AG09309 (cell line): ENCODE measurements at places on chromosomes 2 and 18.

- DNase-seq = no peak
Observed at GRCh38 chr2:129255610-129256313, 723.7 kb upstream of the RAB6C start.

DNA sequence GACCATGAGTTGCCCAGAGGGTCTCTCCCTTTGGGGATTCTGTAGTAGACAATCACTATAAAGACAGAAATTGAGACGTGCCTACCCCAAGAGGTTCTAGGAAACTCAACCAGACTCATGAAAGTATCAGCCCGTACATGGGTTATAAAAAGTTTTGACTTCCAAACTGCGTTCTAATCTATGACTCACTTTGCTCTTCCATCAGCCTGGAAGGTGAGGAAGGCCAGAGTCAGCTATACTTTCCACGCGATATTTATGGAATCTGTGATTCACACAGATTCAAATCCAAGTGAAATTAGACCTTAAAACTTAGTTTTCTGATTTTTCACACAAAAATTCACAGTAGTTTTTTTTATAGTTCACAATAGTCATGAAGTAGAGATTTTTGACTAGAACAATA lies 7.7 kb upstream of the LYPD1 start:
- no peak for DNase-seq

DNA sequence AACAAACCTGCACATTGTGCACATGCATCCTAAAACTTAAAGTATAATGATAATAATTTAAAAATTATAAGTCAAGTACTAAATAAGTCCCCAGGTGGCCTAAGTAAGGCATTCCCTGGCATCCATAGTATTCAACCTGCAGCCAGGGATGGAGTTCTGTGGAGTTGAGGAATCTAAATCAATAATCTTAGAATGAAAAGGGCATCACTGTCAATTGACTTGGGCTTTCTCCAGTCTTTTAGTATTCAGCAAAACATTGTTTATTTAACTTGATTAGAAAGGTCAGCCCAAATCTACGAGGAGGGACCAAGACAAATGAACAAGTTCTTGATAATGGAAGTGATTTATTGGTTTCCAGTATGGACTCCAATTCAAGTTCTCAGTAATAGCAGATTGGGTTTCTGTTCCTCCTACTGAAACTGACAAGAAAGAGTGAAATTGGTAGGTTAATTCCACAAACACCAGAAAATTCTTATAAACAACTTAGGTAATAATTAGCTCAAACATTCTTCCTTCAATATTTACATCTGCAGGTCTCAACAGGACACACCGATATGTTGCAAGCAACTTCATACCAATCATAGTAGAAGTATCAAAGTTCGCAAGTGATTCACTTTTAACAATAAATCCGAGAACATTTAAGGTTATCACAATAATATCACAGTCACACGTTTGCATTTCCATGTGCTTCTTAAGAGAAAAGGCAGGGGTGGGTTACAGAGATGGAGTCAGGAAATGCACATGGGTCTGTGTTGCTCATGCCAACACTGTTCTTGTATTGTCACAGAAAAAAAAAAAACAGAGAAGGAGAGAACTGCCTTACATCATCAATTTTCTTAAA lies 51.7 kb upstream of the EHBP1 start:
- DNase-seq = no peak

DNA sequence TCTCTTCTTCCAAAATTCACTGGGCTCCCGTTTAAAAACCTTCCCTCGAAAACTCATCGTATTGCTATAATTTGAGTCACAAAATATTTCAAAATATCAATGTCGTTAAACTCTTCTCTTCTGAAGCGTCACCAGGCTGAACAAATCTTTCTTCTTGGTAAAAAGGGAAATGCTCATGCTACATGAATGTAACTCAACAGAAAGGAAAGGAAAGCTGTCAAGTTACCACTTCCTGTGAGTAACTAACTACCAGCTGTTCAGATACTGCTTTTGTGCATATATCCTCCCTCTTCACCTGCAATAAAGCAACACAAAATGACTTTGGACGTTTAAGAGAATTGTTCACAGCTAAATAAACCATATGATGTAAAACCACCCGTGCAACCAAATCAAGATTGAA lies 95.4 kb downstream of the DOCK10 start:
- peak; percentile 44 for DNase-seq
